ENCODE measurements at places on chromosomes 16 and 17. TPM values are rescaled to one million over a fixed set of nuclear protein-coding genes. Genes with fewer than 3 reads are reported as not detected.

GRCh38 chr17:1324201-1324771 is 44.8 kb downstream of the TRARG1 start:
- DNase-seq = no peak

DNA sequence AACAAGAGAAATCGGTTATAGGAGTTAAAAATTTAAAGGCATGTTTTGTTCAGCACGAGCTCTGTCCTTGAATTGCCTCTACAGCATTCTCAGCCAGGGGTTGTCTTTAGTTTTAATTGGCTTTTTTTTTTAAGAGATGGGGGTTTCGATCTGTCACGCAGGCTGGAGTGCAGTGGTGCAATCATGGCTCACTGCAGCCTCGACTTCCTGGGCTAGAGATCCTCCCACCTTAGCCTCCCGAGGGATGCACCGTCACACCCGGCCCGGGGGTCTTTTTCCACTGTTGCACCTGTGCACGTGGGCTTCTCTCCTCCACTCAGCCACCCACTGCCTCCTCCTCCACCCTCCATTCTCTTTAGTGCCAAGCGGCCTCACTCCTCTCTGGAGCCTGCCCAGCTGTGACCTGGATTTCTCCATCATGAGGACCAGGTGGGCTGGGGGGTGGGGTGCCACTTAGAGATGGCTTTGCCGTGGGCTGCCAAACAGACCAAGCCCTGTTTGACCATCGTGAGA is 106.8 kb upstream of the SEC14L1 start:
- DNase-seq = no peak

DNA sequence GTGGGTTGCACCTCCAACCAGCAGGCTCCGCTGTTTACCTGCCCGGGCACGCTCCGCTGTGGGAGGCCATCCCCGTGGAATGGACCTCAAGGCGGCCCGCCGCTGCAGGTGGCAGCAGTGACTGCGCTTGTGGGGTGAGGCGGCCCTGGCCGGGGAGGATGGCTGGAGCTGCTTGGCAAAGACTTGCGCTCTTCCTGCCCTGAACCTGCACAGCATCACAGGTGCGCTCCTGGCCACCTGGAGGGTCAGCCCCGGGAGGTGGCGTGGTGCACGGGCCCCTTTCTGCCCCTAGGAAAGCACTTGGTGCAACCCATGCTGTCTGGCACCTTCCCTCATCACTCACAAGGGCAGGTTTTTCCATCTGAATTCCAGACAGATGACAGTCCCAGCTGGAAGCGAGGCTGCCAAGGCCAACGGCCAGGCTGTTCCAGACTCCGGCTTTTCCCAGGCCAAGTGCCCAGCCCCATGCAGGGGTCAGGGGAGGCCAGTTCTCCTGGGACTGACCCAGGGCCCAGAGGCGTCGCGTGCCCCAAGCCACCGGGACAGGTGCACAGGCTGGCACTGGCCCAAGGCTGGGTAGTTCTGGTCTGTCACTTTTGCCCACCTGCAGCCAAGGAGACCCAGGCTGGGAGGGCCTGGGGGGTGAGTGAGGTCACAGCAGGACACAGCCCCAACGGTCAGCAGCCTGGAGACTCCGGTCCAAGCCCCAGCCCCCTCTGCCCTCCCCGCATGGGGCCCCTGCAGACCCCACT is 13.3 kb downstream of the UTS2R start:
- DNase-seq = no peak

DNA sequence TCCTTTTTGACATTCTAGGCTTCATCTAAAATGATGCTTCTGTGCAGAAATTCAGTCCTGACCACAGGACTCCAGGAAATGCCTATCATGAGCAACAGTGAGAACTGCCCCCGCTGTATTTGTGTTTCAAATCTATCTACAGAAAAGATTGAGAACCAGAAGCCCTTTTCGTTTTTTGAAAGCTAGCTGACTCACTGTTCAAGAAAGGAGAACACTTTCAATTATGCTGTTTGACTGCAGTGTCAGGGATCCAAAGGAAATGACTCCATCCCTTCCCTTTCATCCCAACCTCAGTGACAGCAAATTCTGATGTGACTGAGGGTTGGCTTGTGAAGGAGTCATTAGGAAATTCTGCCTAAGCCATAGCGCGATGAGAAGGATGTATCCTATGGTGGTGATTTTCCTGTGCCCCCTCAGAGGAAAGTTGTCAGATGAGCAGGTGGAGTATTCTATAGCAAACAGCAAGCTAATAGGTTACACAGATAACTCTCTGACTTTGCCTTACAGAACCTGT is 622.3 kb downstream of the TMEM114 start:
- no peak for DNase-seq

GRCh38 chr17:70624211-70624610 is 454.9 kb downstream of the KCNJ2 start:
- no peak for DNase-seq

- no peak for DNase-seq
Measured at GRCh38 chr16:72532906-72533410, 361.0 kb upstream of the PMFBP1 start.

- DNase-seq = no peak
Measured at GRCh38 chr17:49223517-49224197, 6.9 kb downstream of the PHOSPHO1 start.

- DNase-seq = no peak
Measured at GRCh38 chr16:81553080-81553813, 108.6 kb downstream of the CMIP start.

DNA sequence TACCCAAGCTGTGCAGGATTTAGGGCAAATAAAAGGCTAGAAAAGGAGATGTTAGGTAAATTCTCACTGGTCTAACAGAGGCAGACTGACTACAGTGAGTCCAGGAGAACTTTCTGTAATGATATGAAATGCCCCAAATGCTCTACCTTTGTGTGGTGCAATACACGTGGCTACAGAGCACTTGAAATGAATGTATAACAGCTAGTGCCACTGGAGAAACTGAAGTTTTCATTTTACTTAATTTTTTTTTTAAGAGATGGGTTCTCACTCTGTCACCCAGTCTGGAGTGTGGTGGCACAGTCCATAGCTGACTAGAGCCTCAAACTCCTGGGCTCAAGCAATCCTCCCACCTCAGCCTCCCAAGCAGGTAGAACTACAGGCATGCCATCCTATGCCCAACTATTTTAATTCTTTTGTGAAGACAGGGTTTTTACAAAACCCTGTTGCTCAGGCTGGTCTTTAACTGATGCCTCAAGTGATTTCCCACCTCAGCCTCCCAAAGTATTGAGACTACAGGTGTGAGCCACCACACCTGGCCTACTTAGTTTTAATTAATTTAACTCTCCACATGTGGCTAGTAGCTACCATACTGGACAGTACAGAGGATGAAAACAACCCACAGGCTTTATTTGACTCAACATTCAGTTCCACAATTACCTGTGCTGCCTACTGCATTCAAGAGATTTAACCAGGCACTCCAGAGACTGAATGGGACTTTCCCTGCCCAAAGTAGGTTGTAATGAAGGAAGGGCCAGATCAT is 84.8 kb upstream of the PLEKHM1 start:
- DNase-seq = no peak

DNA sequence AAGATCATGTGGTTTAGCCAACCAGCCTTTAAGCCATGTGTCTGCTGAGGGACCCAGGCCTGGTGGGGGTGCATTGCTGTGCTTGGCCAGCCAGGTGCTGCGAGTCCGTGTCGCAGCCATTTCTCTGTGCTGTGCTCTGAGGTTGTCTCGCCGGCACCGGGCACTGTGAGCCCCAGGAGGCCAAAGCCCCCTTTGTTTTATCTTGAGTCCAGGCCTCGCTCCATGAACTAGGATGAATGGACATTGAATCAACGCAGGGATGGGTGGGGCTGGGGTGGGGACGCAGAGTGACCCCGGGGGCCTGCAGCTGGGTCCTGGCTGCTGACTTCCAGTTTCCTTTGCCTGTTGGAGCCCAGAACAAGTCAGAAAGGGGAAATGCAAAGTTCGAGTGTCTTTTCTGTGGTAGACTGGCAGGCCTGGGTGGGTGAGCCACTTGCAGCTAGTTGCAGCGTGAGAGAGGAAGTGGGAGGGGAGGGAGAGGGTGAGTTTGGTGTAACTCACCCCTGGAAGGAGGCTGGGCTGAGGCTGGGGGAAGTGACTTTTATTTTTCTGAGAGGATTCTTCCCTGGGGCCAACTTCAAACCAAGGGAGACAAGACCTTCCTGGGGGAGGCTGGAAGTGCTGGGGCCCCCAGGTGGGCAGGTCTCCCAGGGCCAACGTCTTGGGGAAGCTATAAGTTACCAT is 324.7 kb downstream of the SEC14L1 start:
- no peak for DNase-seq

DNA sequence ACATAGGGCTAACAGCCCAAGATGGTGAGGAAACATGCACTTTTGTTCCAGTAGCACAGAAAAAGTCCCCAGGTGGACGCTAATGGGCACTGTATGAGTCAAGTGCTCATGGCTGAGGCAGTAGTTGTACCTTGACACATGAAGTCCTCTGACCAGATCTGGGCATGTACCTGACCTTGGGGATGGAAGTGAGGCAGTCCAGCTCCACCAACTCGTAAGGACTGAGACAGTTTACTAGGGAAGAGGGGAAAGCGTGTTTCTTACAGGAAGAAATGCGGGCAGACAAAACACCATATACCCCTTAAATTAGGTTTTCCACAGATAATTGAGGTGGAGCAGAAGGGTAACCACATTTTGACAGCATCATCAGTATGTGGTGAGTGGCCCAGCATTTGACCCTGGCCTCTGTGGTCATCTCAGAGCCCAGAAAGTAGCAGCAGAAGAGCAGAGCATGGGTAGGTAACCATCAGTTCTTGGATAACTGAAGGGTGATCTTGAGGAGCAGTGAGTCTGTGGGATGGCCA is 32.4 kb upstream of the METTL9 start:
- no peak for DNase-seq

GRCh38 chr17:59746849-59747445 is 39.5 kb downstream of the VMP1 start:
- DNase-seq = no peak

DNA sequence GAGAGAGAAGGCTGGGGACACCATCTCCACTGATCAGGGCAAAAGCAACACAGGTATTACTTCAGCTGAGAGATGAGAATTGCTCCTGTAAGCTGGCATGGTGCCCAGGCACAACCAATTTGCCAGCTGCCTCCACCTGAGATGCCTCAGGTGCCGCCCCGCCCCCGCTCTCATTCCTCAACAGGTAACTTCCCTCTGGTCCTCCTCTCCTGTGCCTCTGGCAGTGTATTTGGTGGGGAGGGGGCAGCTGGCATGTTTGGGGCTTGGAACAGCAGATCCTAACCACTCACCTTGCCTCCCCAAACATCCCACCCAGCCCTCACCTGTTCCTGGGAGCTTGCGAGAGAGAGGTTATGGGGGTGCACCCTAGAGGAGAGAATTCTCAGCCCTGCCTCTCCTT is 2.9 kb upstream of the SRCIN1 start:
- DNase-seq = no peak

The ABCC12 gene
- polyA plus RNA-seq = not detected

The KCNG4 gene
- 0.05 TPM for polyA plus RNA-seq

The TBC1D3H gene
- polyA plus RNA-seq = not detected

The C16orf96 gene
- 0.33 TPM for polyA plus RNA-seq

The XYLT1 gene
- polyA plus RNA-seq = 8.1 TPM

The TTYH2 gene
- polyA plus RNA-seq = 19.1 TPM

The ETV4 gene
- 40.9 TPM for polyA plus RNA-seq

The TMIGD1 gene
- 0.78 TPM for polyA plus RNA-seq

The C1QTNF8 gene
- not detected for polyA plus RNA-seq

The TSNAXIP1 gene
- polyA plus RNA-seq = 9.0 TPM

Measured in right renal pelvis (tissue), 4 donors.